ENCODE measurements at places on chromosomes 16 and 17.

GRCh38 chr17:39744075-39744835 lies 6.5 kb downstream of the GRB7 start:
- no peak for DNase-seq

DNA sequence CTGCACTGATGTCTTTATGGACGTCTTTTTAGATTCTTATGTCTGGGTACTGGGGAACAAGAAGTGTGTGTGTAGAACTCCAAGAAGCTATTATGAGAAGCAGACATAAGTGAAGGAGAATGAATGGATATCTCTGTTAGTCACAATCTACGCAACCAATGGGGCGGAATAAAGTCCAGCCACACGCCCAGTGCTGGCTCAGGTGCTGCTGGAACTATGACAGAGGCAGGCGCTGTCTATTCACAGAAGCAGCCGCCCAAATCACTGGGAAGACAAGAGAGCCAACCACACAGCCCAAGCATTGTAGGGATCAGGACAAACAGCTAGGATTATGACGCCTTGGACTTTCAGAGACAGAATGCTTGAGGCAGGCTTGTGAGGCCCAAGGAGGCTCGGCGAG lies 43.9 kb upstream of the ICAM2 start:
- DNase-seq: no peak

DNA sequence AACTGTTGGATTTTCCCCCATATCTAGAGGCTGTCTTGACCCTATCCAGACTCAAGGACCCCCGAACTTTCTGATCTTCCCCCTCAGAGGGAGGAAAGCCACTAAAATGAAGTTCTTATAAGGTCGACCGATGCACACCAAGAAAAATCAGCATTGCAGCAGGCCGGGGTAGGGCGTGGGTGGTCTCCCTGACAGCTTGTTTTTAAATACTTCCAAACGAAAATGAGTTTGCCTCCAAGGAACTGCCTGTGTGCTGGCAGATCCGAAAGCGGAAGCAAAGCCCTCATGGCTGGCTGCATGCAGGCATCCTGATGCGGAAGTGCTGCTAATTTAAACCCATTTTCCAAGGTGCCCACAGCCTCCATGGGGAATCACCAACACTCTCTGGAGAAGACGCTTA lies 374.3 kb upstream of the XYLT1 start:
- no peak for DNase-seq

- DNase-seq: no peak
These were observed 428.7 kb downstream of the CNTNAP4 start for GRCh38 chr16:76705892-76706291.

DNA sequence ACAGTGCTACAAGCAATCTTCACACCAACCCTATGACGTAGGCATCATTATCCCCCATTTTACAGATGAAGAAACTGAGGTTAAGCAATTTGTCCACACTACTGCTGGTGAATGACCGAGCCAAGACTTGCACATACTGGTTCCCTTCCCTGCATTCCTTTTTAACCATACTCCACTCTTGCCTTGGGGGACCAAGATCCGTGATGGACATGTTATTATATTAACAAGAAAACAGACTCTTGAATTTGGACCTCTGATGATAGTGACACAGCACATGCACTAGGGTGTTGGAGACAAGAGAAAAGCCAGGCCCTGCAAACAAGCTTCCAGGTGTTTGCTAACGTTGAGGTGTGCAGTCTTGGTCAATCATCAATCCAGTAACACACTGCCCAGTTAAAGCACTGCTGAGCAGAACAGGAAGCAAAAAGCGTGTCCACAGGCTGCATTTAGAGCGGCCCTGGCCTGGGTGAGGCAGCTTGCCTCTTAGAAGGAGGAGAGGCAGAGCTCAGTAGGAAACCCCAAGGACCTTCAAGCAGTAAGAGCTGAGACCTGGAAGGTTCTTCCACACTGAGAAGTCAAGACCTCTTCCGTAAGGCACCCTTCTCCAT lies 36.7 kb downstream of the HNF1B start:
- DNase-seq: no peak

Measured in naive thymus-derived CD8-positive, alpha-beta T cell (primary cell).